Muscle of leg (tissue), 16 donors: ENCODE measurements at places on chromosomes 2 and 18. TPM values are rescaled to one million over a fixed set of nuclear protein-coding genes. Genes with fewer than 3 reads are reported as not detected.

DNA sequence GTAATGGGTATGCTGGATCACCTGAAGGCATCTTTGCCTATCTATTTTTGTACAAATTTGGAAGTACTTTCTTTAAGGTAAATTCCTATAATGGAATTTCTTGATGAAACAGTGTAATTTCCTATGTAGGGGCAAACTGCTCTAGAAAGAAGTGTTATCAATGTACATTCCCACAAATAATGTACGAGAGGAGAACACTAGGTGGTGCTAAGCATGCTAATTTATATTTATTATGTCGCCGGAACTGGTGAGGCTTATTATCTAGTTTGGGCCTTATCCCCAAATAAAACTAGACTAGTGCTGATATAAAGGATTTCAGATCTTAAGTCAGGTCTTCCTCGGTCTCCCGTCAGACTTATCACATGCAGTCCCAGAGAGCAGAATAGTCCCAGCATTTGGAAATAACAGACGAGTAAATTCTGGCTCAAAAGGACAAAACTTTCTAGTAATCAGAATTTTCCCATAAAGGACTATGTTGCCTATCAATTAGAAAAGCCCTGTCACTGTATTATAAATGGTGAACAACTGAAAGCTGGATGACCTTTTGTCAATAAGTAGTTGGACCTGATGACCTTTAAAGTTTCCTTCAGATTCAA lies 86.9 kb upstream of the RBBP8 start:
- peak; percentile 34 for DNase-seq

DNA sequence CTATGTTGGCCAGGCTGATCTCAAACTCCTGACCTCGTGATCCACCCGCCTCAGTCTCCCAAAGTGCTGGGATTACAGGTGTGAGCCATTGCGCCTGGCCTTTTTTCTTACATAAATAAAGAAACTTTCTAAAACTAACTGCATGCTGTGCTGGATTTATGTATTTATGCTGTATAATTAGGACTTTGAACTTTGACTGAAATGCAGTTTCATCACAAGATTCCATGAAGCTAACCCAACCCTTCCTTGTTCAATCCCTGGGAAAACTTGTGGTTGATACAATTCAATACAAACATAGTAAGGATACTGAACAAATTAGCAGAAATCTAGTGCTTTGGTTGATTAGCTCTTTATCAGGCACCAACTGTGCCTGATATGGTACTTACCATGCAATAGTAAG lies 20.9 kb upstream of the SLC35F5 start:
- no peak for DNase-seq

- DNase-seq: peak; percentile 33
Observed at GRCh38 chr2:166180951-166181812, 53.4 kb upstream of the SCN1A start.

GRCh38 chr18:56891870-56892269 lies 240.7 kb downstream of the WDR7 start:
- no peak for DNase-seq

DNA sequence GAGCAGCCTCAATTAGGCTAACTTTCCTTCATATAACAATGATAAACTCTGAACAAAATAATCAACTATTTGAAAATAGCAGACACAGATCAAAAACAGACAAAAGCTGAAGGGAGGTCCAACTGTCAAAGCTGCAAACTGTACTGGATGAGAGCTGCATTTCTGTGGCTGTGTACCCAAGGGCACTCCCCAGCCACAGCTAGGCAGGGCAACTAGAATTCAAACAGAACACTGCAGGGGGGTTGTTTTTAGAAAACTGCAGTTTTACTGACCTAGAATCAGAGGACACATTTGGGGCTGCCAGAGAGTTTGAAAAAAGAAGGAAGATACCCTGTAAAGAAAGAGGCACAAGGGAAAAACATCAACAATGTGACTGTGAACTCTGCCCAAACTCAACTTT lies 56.8 kb downstream of the SMAD2 start:
- no peak for DNase-seq

DNA sequence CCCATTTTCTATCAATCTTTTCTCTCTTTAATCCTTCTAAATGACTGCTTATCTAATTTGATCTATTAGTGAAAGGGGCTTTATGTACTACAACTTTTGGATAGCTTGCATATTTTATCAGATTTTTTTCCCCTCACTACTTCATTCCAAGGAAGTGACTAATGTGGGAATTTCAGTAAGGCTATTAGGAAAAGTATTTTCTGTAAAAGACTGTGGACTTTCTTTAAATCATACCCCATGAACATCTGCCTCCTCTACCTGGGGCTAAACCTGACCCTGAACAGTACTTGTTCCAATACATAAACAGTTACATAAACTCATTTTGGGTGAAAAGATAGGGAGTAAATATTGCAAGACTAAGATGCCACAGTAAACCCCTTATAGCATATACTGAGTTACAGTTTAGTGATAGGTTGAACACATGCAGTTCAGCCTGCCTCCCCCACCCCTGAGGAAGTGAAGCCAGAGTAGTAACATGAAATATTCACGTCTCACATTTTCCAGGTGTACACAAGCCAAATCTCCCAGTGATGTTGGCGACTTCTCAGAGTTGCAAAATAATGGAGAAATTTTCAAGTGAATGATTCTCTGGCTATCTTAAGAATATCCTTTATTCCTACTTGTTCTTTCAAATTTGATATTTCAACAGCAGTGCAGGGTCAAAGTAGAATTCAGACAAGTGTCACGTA lies 590.9 kb upstream of the ZEB2 start:
- DNase-seq: peak; percentile 64

DNA sequence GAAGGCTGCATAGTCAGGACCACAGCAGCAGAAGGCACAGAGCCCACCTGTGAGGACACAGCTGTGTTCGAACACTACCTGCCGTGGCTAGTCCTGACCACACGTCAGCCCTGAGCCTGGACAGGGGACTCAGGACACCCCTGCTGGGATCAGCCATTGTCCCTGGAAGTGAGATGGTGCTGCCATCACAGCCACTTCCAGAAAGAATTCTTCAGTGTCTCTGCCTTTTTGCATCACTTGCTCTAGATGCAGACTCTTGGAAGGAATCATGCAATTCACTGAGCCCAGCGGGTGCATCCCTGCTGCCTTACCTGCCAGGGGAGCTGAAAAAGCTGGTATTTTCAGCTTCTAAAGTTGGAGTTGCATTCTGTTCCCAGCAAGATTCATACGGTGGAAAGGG lies 49.3 kb downstream of the LAMA3 start:
- DNase-seq: no peak

- DNase-seq: no peak
Observed at GRCh38 chr2:196534495-196534894, 105.0 kb upstream of the CCDC150 start.

GRCh38 chr2:201759567-201759966 lies 21.2 kb downstream of the ALS2 start:
- DNase-seq: no peak

DNA sequence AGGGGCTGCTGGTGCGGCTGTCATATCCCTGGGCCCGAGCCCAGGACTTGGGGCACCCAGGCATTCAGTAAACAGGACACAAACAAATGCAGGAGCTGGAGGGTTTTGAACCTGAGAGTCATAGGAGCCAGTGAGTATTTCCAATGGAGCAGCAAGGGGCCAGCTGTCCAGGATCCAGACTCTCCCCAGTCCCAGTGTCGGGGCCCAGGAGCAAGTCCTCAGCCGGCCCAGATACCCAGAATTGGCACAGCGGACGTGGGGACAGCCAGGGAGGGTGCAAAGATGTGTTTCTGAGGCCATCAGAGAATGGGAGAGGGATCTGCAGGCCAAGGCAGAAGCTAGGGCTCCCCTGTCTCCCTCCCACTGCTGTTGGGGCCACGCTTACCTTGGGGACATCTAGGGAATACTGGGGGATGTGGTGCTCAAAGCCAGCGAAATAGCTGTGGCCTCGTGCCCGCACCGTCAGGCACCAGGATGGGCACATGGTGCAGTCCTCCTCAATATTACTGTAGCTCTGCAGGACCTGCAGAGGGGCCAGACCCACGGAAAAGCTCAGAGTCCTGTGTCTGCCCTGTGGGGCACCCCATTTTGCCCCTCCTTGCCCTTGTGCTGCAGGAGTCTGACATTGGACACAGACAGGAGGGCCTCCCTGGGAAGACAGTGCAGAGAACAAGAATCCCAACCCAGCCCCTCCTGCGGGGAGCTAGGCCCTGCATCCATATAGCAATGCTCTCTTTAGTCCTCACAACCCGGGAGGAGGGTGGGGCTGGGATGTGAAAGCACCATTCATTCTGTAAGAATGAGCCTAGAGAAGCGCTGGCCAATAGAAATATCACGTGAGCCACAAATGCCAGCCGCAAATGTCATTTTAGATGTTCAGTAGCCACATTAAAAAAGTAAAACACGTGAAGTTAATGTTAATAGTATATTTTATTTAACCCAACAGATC lies 15.4 kb downstream of the CFAP65 start:
- DNase-seq: no peak

DNA sequence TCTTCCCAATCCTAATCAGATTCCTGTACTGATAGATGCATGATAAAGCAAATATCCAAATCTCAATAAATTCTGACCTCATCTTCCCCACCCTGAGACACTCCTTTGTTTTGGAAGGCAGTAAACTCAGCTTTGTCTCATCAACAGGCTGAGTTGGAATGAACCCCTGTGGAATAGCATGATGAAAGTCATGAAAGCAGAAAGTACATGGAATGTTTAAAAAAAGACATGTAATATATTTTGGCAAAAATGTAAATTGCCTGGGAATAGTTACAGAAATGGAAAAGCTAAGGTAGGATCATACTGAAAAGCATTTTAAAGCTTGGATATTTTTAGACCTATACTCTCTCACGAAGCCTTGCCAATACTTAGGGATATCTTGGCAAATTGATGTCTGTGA lies 468.7 kb upstream of the CDH7 start:
- peak; percentile 67 for DNase-seq

DNA sequence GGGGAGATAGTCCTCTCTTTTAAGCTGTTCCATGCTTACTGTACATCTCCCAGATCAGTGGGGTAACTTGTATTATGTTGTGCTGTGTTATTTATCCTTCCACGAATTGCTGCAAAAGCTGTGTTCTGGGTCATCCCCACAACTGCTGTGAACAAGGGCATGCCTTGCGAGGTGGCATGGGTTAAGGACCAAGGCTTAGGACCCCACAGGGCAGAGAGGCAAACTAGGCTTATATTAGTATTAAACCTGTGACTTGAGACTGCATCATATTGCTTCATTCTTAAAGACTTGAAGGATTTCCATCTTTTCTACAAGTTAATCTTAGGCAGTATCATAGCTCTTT lies 19.9 kb downstream of the RND3 start:
- no peak for DNase-seq

GRCh38 chr2:207528980-207529329 lies 807 bp upstream of the CREB1 start:
- DNase-seq: peak; percentile 53

DNA sequence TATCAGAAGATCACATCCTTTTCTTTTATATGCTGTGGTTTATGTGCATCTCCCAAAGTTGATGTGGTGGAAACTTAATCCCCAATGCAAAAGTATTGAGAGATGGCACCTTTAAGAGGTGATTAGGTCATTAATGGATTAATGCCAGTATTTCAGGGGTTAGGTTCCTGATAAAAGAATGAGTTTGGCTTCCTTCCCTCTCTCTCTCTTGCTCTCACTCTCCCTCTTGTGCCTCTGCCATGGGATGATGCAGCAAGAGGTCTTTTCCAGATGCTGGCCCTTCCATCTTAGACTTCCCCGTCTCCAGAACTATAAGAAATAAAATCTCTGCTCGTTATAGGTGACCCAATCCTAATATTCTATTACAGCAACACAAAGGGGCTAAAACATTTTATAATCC lies 85.0 kb downstream of the TTC27 start:
- DNase-seq: peak; percentile 54

DNA sequence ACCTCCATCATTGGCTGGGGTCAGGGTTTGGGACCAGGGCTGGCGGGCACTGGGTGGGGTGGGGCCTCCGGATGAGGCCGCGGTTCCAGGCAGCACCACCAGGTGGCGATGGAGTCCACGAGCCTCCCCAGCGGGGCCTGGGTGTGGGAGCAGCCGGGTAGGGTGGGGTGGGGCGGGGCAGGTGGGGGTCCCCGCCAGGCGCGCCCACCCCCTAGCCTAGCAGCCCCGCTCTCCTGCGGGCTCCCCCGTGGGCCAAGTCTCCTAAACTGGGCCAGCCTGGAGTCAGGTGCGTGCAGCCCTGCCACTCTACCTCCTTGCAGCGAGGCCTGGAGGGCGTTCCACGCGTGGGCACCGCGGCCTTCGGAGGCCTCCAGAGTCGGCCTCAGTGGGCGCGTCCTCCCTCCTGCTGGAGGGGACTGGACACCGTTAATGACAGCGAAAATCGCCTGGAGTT lies 187.5 kb downstream of the TWIST2 start:
- DNase-seq: no peak

DNA sequence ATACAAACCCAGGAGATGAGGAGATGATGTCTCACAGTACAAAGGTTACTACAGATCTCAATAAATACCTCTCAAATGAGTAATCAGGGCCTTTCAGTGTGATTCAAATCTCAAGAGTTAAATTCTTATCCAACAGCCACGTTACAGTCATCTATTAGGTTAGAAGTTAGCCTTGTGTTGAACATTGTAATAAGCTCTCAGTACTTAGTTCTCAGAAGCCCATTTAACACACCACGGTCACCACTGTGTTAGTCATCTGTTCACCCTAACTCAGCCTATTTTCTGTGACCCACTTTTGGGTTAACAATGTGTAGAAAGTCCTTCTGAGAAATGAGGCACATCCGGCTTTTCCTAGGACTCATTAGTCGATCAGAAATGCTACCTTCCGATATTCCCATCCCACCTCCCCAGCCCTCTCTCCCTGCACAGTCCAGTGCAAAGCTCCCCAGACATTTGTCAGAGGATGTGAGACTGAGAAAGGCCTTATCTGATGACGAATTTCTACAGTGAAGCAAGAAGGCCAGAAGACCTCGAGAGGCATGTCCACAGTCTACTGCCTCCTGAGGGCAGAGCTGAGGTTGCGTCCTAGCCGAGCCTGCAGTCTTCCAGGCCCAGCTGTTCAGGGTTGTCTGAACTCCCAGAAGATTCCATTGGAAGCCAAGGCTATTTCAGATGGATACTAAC lies 92.6 kb downstream of the ACTR2 start:
- DNase-seq: peak; percentile 73

DNA sequence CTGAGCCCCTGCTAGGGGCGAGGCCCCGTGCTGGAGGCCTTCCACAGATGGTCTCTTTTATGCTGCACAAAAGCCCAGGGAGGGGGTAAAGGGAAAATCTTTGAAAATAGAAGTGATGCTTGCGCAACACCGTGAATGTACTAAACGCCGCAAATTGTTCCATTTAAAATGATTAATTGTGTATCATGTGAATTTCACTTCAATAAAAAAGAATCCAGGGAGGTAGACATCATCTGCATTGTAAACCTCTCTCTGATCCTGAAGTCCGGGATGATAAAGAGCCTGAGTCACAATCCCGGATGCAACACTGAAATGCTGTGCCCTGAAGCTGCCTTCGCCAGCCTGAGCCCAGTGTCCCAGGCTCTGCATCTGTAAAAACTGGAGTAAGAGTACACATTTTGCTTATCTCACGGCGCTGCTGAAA lies 107.7 kb upstream of the PPP1CB start:
- DNase-seq: no peak

GRCh38 chr2:176931588-176932563 lies 280.7 kb upstream of the HNRNPA3 start:
- DNase-seq: peak; percentile 40

OTOF gene
- total RNA-seq: 10.6 TPM

DUSP2 gene
- total RNA-seq: 5.7 TPM

GAREM1 gene
- total RNA-seq: 7.4 TPM
